ENCODE measurements at places on chromosomes 7 and 10.

GRCh38 chr10:23341004-23341403 lies 3.6 kb downstream of the C10orf67 start:
- no peak for DNase-seq

GRCh38 chr10:76763376-76763775 lies 874.2 kb downstream of the KCNMA1 start:
- no peak for DNase-seq

DNA sequence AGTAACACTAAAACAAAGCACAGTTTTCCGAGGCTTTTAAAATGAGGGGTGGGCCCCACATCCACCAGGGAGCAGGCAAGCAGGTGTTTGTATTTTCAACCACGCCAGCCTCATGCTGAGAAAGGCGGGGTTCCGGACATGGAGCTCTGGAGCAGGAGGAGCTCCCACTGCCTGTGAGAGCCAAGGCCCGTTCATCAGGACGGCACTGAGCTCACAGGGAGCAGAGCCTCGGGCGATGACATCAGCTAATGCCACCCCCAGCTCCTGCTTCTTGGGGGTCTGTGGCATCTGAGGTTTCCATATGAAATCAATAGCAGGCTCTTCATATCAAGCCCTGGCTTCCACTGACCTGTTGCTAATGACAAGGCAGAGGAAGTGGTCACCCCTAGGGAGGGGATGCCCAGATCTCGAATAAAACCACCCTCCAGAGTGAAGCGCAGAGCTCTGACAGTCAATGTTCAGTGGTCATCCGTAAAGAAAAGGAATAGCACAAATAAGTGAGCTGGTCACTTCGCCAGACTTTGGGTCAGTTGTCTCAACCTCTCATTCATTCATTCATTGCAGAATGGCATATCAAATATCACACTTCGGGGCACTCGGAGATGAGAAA lies 89.1 kb downstream of the TNS3 start:
- no peak for DNase-seq

DNA sequence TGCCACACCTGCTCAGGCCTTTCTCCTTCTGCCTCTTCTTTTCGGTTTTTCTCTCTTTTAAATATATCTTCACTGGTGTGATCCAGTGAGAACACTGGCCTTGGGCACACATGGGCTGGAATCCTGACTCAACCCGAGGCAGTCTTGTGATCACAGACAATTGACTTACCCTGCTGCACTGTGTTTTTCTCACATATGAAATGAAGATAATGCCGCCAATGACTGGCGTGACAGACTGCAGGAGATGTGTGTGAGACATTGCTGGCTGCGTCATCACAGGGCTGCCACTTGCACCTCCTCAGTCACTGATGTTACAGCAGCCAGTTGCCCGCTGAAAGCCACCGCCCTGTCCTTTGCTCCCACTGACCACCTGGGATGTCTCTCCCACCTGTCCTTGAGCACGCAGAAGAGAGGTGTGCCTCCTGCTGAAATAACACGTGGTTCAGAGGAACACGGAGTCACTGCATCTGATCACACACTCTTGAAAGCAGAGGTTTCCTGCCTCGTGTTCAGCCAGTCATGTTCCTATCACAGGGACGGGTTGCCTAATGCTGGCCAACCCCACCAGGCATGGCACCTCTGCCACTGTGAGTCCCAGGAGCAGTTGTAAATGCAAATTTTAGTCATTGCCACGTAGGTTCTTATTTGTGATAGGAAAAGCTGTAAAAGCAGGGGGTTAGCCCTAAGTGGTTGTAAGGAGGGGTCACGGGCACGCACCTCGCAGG lies 124.6 kb upstream of the LANCL2 start:
- no peak for DNase-seq

- DNase-seq, result no peak
These were observed 166.2 kb downstream of the RAPGEF5 start for GRCh38 chr7:22190736-22191135.

DNA sequence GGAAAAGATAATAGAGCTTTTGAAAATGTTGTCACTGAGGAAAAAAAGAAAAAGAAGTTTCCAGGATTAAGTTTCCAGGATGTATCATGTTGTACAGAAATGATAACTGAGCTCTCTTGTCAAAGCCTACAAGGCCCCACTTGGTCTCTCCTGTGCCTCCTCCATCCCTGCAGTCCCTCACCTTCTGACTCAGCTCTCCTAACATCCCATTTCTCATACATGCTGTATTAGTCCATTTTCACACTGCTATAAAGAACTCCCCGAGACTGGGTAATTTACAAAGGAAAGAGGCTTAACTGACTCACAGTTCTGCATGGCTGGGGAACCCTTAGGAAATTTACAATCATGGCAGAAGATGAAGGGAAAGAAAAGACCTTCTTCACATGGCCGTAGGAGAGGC lies 3.8 kb upstream of the DGKI start:
- no peak for DNase-seq

GRCh38 chr7:149456506-149457421 lies 4.1 kb downstream of the ZNF777 start:
- DNase-seq, result no peak

GRCh38 chr10:117544711-117545140 lies 2.2 kb downstream of the EMX2 start:
- DNase-seq, result peak; percentile 76

- DNase-seq, result peak; percentile 36
These were observed 266.0 kb downstream of the GRID1 start for GRCh38 chr10:86100581-86101061.

- DNase-seq, result no peak
These were observed 23.1 kb downstream of the MDFIC start for GRCh38 chr7:114944745-114945625.

DNA sequence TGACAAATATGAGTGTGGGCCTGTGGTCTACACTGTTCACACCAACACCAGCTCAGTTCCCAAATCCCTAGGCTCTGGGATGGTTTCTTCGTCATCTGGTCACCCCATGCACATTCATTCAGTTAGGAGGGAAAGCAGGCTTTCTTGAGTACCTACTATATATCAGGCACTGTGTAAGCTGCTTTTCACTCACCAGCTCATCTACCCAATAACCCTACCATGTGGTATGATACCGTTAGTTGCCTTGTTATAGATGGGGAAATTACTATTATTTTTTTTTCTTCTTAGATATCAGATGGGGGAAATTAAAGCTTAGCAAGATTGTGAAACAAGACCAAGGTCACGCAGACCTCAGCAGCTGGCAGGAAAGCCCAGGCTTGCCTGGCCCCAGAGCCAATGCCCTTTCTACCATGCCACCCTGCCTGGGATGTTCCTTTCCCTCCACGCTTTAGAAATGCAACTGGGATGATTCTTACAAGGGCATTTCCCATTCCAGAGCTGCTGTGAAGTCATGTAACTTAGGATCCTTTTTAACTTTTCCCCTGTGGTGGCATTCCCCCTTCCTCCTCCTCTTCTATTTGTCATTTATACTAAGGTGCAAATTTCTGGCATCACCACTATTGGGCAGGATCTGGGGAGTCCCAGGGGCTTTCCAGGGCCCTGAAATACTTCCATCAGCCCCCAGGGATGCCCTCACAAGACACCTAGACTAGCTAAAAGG lies 93.1 kb upstream of the EFCAB10 start:
- no peak for DNase-seq

- DNase-seq, result no peak
These were observed 186.8 kb downstream of the PHTF2 start for GRCh38 chr7:77985232-77985973.

- no peak for DNase-seq
These were observed 13.6 kb upstream of the VIPR2 start for GRCh38 chr7:159158125-159158887.

All from 8988T (cell line).